GM20000 (cell line): ENCODE measurements at places on chromosomes 7 and 10.

GRCh38 chr10:97393034-97393573 lies 8.0 kb downstream of the RRP12 start:
- DNase-seq, result no peak

- DNase-seq, result no peak
These were observed 49.0 kb downstream of the CSGALNACT2 start for GRCh38 chr10:43187213-43187612.

- no peak for DNase-seq
These were observed 51.1 kb upstream of the MEOX2 start for GRCh38 chr7:15737601-15738000.

GRCh38 chr7:91280185-91280584 lies 16.0 kb downstream of the FZD1 start:
- DNase-seq, result no peak

- DNase-seq, result no peak
These were observed 63.3 kb upstream of the NANOS1 start for GRCh38 chr10:118966076-118966849.

DNA sequence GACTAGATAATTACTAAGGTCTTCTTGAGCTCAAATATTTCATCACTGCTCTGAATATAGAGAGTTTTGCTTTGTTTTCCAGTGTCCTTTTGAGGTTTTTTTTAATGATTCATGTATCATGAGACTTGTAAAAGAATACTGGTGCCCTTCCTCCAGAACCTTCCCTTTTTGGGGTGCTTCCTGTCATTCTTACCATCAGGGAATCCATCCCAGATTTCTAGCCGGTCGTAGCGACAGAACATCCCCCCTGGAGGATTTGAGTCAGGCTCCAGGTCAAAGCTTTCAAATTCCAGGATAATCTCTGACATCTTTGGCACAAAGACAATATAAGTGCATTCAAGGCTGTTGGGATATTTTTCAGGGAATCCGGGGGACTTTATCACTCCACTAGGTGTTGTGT lies 71.0 kb downstream of the NRP1 start:
- DNase-seq, result no peak

GRCh38 chr7:31014826-31015225 lies 37.3 kb upstream of the ADCYAP1R1 start:
- no peak for DNase-seq

DNA sequence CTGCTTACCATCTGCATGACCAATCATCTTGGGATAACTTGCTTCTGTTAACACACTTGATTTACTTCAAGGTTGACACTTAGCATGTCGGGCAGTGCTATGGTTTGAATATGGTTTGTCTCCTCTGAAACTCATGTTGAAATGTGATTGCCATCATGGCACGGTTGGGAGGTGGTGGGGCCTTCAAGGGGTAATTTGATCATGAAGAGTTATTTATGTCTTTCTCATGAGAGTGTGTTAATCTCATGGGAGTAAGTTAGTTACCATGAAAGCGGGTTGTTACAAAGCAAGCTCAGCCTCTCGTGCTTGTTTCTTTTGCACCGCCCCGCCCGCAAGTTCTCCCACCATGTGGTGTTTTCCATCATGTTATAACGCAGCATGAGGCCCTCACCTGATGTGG lies 163.6 kb downstream of the DOCK4 start:
- DNase-seq, result no peak

DNA sequence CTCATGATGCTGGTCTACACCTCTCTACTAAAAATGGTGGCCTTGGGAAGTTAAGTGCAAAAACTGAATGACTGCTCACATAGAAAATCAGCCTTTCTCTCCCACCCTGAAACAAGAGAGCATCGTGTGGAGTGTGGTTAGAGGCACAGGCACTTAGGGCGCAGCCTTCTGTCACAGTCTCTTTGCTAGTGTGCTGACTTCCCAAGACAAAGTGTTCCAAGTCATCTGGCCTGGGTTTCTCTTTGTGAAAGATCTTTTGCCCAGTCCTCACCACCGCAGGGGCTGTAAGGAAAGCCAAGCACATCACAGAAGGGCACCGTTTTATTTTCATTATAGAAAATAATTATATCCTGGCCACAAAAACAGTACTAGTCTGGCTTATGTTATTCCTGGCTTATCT lies 12.5 kb downstream of the STN1 start:
- no peak for DNase-seq

DNA sequence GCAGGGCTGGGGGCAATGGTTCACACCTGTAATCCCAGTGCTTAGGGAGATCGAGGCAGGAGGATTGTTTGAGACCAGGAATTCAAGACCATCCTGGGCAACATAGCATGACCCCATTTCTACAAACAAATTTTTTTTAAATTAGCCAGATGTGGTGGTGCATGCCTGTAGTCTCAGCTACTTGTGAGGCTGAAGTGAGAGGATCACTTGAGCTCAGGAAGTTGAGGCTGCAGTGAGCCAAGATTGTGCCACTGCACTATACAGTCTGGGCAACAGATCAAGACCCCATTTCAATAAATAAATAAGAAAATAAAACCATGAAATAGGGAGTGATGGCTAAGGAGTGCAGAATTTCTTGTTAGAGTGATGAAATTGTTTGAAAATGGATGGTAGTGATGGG lies 8.9 kb downstream of the GRID2IP start:
- no peak for DNase-seq

- DNase-seq, result no peak
These were observed 103.3 kb downstream of the BBS9 start for GRCh38 chr7:33232632-33233145.

- DNase-seq, result no peak
These were observed 11.6 kb downstream of the MCMBP start for GRCh38 chr10:119860866-119861607.

DNA sequence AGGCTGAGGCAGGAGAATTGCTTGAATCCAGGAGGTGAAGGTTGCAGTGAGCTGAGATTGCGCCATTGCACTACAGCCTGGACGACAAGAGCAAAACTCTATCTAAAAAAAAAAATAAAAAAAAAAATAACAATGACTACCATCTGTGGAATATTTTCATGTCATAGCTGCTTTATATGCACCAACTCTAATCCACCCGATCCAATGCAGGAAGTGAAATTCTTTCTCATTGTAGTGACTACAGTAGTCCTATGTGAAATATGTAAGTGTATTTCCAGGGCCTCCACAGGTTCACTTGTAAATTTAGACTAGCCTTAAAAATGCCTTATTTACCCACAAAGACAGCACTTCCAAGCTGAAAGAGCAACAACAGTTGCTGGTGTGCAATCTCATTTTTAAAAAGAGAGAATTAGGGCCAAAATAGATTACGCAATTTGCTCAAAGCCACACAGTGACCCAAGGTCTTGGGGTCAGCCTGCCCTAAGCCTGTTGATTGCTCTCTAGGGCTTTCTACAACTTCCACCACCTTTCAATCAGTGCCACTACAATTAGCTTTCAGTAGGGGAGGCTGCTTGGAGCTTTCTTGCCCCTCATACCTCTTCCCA lies 25.8 kb upstream of the EGFR start:
- DNase-seq, result no peak

DNA sequence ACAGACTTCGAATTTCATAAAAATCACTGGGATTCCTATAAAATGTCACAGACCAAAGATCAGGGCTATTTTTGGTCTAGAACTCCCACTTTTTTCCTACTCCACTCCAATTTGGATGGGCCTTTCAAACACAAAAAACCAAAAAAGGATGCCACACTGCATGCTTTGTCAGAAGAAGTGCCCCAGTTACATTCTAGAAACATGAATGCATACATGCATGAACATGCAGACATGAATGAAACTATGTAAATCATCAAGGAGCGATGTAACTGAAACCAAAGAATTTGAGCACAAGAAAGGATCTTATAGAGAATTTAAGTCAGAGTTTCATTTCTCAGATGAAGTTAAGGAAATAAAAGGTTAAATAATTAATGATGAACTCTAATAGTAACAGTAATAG lies 31.8 kb upstream of the FAM133B start:
- no peak for DNase-seq

DNA sequence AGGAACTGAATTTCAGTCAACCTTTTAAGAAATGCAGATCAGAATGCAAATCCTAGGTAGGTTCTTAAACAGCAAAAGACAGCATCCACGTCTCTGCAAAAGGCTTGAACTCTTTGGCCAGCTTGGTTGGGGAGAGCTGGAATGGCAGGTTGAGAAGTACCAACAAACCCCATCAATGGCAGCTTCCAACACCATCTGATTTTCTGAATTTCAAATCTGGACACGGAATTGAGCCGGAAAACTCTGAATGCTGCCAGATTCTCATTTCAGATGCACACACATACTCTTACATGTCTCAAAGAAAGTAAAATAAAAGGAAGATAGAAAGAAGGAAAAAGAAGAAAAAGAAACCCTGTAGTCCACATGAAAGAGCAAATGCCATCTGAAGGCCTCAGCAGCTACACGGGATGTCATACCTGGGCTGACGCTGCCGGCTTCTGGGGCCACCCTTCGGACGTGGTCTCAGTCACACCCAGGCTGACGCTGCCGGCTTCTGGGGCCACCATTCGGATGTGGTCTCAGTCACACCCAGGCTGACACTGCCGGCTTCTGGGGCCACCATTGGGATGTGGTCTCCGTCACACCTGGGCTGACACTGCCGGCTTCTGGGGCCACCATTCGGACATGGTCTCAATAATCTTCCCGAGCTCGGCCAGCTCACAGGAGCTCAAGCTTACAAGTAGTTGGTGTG lies 165.3 kb downstream of the PTPRN2 start:
- no peak for DNase-seq

- DNase-seq, result no peak
These were observed 59.0 kb upstream of the TAS2R16 start for GRCh38 chr7:123054357-123055133.

- no peak for DNase-seq
These were observed 63.7 kb upstream of the BAIAP2L1 start for GRCh38 chr7:98464558-98464940.

- DNase-seq, result no peak
These were observed 115.2 kb downstream of the RAB18 start for GRCh38 chr10:27619329-27619728.

DNA sequence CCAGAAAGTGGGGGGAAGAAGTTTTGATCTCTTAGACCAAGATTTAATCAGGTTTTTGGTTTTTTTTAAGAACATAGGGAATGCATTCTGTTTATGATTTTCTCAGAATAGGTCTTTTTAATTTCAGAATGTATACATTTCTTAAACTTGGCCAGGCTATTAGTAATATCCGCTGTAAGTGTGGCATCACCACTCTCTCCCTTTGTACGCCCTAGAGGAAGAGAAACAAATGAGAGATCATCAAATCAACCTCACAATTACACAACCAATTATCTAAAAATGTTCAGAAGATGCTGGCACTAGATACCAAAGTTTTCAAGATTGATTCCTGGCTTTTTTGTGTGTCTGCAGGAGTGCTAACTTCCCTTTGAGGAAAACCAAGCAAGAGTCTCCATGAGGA lies 70.0 kb downstream of the KLF6 start:
- no peak for DNase-seq

GRCh38 chr7:129843365-129843898 lies 109.3 kb downstream of the UBE2H start:
- DNase-seq, result no peak

- DNase-seq, result peak; percentile 76
These were observed 68.6 kb downstream of the MMRN2 start for GRCh38 chr10:86888585-86889381.

GRCh38 chr7:85480666-85481065 lies 293.8 kb upstream of the SEMA3D start:
- DNase-seq, result no peak

DNA sequence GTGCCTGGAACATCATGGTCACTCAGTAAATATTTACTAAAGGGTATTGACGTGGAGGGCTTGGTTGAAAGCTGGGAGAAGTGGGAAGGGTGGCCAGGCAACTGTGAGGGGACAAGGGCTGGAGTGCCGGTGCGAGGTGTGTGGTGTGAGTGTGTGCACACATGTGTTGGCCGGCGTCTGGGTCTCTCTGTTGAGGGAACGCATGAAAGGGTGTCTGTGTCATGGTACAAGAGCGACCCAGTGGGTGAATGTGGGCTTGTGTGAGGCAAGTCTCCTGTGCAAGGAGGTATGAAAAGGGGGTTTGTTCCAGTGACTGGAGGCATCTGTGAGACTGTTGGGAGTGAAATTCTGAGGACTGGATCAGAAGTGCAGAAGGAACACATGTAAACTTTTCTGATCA lies 29.4 kb upstream of the UCMA start:
- DNase-seq, result no peak

GRCh38 chr10:99435986-99436638 lies 5.7 kb upstream of the GOT1 start:
- DNase-seq, result peak; percentile 16

GRCh38 chr10:91540733-91541132 lies 92.1 kb downstream of the PPP1R3C start:
- no peak for DNase-seq

DNA sequence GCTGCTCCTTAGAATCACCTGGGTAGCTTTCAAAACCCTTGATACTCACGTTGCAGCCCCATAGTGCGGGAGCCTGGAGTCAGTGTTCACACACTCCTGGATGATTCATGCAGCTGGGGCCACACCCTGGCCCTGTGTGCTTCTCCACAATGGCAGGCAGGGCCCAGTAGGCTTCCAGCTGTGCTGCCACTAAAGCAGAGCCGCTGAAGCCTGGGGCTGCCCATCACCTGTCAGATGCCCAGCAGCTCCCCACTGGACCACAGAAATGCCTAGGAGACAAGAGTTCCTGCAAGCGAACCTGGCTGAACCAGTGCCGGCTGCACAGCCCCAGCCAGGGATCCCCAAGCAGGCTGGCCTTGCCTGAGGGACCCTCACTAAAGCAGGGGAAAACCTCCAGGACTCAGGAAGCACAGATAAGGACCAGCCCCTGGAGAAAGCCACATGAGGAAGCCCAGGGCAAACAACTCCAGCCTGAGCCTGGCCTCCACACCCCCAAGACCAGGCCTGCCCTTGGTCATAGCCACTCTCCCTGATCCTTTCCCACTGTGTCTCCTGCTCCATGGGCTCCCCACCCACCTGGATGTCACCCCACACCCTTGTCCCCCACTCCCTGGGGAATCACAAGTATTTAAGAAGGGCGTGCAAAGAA lies 111.9 kb downstream of the GRID1 start:
- DNase-seq, result no peak

GRCh38 chr10:51001587-51001986 lies 72.7 kb upstream of the PRKG1 start:
- no peak for DNase-seq

- no peak for DNase-seq
These were observed 38.4 kb downstream of the EEPD1 start for GRCh38 chr7:36191292-36191920.

DNA sequence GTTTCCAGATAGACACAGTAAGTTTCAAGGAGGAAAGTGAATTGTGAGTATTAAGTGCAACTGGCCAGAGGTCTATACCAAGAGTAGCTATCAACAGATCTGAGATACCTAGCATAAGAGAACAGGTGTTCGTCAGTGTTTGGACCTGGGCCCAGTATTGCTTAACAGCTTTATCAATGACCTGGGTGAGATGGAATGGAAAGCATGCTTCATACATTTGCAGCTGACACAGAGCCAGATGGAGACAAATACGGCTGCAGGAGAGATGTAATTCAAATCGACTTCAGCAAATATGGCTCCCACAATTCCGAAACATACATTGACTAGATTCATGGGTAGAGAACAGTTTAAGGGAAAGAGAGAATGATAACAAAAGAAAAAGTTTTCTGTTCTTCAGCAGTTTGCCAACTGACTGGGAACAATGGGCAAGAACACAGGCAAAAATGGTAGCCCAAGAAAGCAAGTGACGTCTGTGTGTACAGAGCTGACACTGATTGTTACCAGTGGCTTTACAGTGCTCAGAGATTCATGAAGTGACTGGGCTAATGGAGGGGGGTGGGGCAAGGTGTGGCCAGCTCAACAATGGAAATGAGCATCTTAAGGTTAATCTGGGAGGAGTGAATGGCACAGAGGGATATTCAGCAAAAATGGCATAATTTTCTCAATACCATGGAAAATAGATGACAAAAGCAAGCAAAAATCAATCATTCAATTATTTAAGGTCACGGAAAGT lies 28.0 kb upstream of the COBL start:
- DNase-seq, result no peak
